Left renal cortex interstitium (tissue), 4 donors: ENCODE measurements at places on chromosomes 3 and 15.

DNA sequence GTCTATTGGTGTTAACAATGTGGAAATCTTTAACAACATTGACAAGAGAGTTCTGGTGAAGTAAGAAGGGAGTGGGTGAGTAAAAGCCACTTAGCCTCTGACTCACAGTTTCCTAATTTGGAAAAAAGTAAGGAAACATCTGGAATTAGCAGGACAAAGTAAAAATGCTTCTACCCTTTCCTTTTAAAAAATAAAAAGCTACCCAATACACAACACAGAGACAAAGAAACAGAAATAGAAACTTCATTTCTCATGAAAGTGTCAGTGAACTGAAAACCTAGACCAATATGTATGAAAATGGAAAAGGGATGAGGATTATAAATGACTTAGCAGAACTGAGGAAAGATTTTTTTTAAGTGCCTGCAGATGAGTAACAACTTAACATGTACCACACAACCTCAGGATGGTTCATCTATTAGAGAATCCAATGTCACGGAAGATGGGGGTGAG lies 65.4 kb downstream of the SSR3 start:
- no peak for DNase-seq

DNA sequence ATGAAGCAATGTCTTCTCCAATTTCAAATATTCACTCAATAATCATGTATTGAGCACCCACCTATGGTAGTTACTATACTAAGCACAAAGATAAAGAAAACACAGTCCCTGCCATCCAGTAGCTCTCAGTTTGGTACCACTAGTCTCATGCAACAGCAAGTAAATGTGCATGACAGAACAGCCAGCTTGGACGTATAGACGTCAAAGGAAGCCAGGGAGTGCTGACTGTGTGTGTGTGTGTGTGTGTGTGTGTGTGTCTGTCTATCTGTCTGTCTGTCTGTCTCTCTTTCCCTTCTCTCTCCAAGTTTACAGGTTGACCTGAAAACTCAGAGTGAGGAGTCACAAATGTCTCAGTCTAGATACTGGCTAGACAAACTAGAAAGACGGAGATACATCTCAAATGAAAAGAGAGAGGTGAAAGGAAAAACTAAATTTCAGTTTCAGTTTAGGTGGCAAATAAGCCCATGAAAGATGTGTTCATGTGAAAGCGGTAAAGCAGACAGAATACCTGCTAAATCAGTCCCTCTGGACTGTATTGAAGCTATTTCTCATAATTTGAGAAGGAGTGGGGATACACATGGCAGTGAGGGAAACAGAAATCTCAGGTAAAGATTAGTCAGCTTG lies 141.1 kb upstream of the PTPRG start:
- no peak for DNase-seq

DNA sequence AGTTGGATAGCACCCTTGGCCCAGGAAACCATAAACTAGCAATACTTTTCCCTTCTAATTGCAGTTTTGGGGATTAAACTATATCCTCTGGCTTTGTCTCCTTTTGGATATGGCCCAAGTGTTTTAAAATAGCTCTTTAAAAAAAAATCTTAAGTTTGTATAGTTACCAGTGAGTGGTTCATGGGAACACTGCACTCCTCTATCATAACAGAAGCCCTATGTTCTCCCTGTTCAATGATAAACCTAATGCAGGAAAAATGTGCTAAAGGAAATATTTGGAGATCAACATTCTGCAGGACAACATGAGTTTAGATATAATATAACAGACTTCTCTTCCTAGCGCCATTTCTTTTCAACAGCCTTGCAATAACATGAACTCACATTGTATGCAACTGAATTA lies 13.1 kb downstream of the MRPL47 start:
- DNase-seq, result no peak

DNA sequence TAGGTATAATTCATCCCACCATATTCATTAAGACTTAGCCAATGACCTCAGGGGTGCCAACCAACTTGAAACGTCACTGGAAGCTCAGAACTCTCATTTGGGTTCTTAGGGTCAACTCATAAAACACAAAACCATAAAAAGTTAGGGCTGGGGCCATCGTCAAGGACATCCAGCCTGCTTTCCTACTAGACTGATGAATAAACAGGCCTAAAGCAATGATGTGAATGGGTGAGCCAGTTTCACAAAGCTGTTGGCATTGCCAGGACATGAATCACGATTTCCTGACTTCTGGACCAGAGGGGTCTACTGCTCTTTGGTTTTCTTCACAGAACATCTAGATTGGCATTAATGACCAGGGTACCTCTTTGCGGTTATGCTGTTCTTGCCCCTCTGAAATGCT lies 64.7 kb downstream of the EOMES start:
- no peak for DNase-seq

DNA sequence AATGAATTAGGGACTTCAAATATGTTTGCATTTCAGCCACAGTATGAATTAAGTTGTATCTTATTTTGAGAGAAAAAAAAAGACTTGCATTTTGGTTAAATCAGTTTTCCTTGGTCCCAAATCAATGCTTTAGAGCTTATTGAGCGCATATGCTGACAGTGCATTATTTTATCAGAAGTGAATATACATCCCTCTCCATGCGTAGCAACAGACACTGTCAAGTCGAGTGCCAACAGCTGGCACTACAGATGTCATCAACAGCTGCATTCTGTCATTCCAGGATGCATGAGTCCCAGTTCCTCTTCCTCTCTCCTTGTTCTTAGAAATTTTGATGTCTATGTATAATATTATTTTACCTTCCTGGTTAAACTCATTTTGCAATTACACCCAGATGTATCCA lies 156.1 kb upstream of the FOXB1 start:
- DNase-seq, result no peak

GRCh38 chr3:14920536-14920935 lies 26.8 kb upstream of the NR2C2 start:
- DNase-seq, result no peak
